ENCODE measurements at places on chromosomes 13 and 19. TPM values are rescaled to one million over a fixed set of nuclear protein-coding genes. Genes with fewer than 3 reads are reported as not detected.

The GRIK5 gene
- 10.5 TPM for polyA plus RNA-seq

The MISP3 gene
- 21.4 TPM for polyA plus RNA-seq

- no peak for DNase-seq
These were observed 277.1 kb downstream of the KLF12 start for GRCh38 chr13:73857106-73857505.

- no peak for DNase-seq
These were observed 397.8 kb upstream of the HTR2A start for GRCh38 chr13:47294691-47295090.

DNA sequence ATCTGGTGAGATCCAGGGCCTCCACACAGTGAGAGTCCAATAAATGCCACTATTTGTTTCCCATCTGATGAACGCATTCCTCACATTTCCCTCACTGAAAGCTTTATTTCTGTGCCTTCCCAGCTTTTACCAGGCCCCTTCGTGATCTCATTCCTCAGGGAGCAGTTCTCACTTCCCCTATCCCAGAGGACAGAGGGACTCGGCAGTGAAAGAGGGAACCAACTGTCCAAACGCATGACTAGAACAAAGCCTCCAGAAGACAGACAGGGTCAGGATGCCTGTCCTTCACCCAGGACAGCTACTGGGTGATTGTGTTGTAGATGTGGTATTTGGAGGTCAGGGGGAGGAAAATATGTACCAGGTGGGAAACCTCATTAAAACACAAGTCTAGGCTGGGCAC is 2.0 kb upstream of the ZBTB45 start:
- DNase-seq, result no peak

GRCh38 chr19:29546583-29547190 is 20.9 kb downstream of the VSTM2B start:
- no peak for DNase-seq

Data from pancreas (tissue), 10 donors.